ENCODE measurements at places on chromosomes 3 and 15.

DNA sequence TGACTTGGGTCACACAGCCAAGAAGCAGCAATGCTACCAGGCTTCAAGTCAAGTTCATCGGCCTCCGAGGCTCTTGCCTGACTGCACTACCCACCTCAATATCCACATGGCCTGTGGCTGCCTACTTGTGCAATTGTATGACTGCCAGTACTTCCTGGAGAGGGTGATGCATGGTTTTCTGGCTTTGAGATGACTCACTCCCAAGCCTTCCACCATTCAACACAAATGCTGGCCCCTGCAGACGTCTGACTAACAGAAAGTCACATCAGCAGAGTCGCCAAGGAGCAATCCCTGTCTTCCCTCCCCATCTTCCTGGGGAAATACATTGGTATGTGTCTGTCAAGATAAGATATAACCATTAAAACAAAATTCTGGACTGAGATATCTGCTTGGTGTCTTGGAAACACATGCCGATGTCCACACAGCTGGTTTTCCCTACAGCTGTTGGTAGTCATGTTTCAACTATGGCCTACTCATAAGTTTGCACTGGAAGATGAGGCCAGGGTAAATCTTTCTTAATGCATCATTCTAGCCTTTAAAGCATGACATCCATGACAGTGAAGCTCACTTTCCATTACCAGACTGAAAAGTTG lies 79.6 kb upstream of the SPATA12 start:
- no peak for DNase-seq

- DNase-seq: no peak
Measured at GRCh38 chr3:184637705-184638104, 74.2 kb downstream of the MAGEF1 start.

DNA sequence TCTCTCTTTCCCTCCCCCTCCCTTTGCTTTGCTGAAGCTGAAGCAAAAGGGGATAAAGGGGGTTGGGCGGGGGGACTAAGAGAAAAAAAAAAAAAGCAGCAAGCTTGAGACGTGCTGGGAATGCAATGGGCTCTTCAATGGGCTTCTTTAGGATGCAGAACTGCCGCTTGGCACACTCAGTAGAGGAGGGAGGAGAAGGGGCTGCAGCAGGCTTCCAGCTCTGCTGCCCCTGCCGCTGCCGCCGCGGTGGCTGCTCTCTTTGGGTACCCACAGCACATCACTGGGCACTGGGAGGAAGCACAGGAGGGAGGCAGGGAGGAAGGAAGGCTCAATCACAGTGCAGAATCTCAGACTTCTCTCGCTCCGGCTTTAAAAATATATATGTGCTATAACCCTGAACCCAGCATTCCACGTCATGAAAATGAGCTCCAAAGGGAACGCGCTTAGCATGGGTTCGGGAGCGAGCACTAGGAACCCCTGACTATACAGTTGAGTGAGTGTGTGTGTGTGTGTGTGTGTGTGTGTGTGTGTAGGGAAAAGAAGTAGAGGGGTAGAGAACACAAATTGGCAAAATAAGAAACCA lies 3.5 kb downstream of the SLITRK3 start:
- DNase-seq: peak; percentile 87

DNA sequence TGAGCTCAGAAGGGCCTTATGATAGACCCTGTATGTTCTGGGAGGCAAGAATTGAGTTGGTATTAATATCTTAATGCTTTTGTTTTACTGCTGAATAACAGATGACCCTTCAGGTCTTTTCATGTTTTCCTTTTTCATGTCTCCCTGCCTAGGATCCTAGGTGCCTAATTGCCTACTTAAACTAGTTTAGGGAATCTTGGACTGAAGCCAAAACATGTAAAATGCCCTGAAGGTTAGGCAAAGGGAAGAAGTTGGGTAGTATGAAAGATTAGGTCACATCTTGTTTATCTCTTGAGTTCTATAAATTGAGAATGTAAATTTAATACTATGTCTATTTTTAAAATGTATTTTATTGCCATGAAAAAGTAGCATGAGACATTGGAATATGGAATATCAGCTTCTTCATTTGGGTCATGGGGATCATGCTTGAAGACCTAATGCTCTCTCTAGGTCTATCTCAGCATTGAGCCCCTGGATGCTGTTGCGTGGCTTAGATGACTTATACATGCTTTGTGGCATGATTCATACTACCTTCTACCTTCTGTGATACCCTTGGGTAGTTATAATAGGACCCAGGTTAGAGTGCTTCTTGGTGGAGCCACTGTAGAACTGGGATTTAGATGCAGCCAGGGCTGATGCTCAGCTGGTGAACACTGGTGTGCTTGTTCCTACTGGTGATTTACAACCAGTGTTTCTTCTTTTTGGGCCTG lies 26.4 kb downstream of the RBM6 start:
- DNase-seq: no peak

DNA sequence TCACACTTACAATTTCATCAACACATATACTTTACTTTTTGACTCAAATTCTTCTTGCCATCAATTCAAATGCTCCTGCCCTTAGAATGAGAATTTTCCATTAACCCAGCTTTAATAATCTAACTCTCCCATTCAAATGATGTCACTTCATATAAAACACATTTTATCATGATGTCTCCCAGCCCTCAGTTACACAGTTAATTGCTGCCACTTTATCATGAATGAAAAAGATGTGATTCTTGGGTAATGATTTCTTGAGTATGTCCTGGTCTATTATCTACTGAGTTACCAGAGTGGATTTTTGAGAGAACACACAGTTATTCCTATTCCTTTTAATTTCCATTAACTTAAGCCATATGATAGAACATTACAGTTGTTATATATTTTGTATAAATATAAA lies 7.6 kb downstream of the AGTR1 start:
- DNase-seq: no peak

GRCh38 chr3:169627789-169628188 lies 35.7 kb downstream of the MECOM start:
- DNase-seq: no peak

GRCh38 chr3:53821631-53822121 lies 24.5 kb downstream of the CHDH start:
- no peak for DNase-seq

DNA sequence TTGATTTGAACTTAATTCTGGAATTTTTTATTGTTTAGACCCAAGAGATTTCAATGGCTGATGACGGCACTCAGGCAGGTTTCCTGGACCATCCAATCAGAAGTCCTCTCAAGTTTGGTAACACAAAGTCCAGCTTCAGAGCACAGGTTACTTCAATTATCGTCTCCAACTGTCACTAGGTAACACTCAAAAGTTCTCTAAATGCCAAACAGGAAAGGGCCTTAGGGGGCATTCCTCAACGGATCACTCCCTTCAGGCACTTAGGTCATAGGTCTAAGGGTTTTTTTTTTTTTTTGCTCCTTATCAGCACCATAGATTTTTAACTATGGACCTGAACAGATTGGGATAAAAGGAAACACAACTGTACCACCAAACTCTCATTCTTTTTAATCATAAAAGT lies 85.8 kb downstream of the MEIS2 start:
- DNase-seq: no peak

- no peak for DNase-seq
Measured at GRCh38 chr3:98770261-98771039, 7.3 kb downstream of the ST3GAL6 start.

DNA sequence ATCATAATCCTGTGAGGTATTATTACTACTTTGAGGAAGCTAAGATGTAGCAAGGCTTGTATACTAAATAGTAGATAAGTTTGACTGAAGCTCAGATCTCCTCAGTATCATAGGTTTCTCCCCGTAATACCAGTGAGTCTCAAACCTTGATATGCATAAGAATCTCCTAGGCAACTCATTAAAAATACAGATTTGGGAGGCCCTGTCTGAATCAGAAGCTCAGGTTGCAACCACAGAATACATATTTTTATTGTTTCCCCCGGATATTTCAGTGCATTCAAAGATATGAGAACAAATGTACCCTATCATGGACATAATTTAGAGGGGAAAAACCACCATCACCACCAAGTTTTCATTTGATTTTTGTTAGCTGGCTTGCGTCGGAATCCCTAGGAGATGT lies 242.1 kb upstream of the C2CD4B start:
- no peak for DNase-seq

DNA sequence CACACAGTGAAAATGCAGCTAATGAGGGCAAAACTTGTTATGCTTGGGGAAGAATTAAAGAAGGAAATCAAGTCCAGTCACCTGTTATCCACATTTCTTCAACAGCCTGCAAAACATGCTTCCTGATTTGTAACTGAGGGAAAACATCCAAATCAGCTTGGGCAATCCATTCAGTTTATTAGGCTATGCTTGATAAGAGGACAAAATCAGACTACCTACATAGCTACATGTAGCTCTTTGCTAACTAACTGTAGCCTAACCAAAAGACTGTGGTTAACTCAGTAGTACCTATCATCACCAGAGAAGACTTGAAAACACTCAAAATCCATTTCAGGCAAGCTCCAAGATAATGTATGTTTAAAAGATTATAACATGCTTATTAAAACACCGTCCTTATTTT lies 436.4 kb downstream of the SHQ1 start:
- no peak for DNase-seq

GRCh38 chr3:69948246-69948862 lies 51.2 kb upstream of the SAMMSON start:
- DNase-seq: peak; percentile 16

DNA sequence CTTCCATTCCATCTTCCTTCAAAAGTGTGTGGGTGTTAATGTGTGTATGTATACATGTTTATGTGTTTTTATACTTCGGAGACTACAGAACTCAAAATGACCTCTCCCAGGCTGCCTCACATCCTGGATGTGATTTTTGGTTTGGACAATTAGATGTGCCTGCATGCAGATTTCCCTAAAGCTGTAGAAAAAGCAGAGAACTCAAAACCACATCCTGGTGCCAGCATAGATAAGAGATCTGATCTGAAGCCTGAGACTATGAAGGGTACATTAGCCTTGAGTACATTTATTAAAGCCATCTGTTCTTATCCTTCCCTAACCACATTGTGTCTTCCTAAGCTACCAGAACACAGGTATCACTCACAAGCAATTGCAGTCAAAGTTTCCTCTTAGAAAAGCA lies 319.4 kb upstream of the RASGRP1 start:
- no peak for DNase-seq

- no peak for DNase-seq
Measured at GRCh38 chr3:167078070-167078622, 302.0 kb downstream of the ZBBX start.

GRCh38 chr3:107641572-107642307 lies 119.0 kb downstream of the BBX start:
- DNase-seq: no peak

DNA sequence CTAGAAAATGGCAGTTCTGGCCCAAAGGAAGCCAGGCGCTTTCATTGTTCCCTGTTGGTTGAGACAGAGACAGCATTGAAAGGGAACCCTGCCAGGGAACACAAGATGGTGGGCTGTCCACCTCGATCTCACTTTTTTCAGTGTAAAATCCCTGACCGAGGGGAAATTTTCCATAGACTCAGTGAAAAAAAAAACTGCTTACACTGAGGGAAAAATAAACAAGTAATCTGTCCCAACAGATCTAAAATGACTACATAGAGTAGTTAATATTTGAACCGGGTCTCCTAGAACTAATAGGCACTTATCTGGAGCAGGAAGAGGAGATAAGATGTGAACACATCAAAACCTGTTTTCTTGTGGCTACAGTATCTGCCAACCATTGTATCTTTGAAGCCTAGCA lies 763.4 kb upstream of the GOLIM4 start:
- DNase-seq: no peak

- DNase-seq: no peak
Measured at GRCh38 chr15:33722673-33723015, 245.7 kb upstream of the CHRM5 start.

GRCh38 chr3:137110392-137110996 lies 152.7 kb downstream of the IL20RB start:
- DNase-seq: no peak

DNA sequence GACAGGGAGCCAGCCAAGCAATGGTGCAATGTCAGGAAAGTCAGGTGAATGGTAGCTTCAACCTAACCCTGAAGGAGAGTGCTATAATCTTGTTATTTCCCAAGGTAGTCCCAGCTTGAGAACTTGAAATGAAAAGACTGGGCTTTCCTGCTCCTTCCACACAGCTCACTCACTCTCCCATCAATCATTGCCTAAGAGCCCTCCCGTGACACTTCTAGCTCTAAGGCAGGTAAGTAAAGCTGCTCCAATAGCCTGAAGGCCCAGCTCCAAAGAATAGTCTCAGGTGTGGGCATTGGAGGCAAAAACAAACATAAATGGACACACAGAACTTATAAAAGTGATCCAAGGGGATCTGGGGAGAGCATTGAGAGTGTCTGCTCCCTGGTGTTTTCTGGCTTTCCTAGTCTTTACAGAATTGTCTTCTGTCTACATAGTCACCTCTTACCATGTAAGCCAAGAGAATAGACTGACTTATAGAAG lies 63.1 kb upstream of the TBC1D5 start:
- DNase-seq: no peak

- DNase-seq: no peak
Measured at GRCh38 chr3:124775877-124776276, 45.6 kb downstream of the UMPS start.

- no peak for DNase-seq
Measured at GRCh38 chr3:23747841-23748240, 57.9 kb upstream of the UBE2E1 start.

DNA sequence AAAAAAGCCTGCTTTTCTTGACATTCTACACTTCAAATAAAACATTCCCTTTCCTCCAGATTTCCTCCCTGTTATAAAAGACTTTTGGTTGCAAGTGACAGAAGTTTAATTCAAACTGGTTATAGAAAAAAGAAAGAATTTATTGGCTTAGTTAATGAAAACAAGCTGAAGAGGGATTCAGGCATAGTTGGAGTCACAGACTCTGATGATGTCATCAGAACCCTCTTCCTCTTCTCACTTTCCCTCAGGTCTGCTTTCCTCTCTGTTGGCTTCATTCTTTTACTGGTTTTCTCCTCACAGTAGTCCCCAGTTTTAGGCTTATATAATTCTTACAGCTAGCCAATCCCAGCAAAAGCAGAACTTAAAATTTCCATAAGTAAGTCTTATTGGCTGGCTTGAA lies 32.0 kb upstream of the MBNL1 start:
- no peak for DNase-seq

GRCh38 chr3:17133632-17134545 lies 249.1 kb downstream of the PLCL2 start:
- no peak for DNase-seq

GRCh38 chr15:99157456-99157855 lies 52.6 kb downstream of the SYNM start:
- DNase-seq: no peak

DNA sequence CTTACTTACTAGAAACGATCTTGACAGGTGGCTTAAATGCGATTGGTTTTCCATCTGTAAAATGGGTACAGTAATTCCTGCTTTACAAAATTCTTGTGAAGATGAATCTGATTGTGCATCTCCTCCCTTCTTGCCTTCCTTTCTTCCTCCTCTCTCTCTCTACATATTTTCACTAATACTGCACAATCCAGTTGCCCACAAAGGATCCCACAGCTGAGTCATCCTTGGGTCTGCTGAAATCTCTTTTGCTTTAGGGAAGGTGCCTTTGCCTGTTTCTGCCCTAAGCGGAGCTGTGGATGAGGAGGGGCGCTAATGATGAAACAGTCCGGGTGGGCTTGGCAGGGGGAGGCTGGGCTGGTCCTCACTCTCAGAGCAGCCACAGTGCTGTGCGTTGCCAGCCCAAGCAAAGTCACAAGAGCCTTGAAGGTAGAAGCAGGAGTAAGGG lies 46.1 kb downstream of the AMOTL2 start:
- no peak for DNase-seq
